Skeletal muscle cell (primary cell): ENCODE measurements at places on chromosomes 16 and 17.

GRCh38 chr17:40493697-40494096 lies 7.7 kb downstream of the TNS4 start:
- no peak for DNase-seq

- no peak for DNase-seq
Measured at GRCh38 chr16:4272114-4272956, 488 bp downstream of the TFAP4 start.

- DNase-seq: no peak
Measured at GRCh38 chr16:48041981-48042421, 113.8 kb downstream of the ABCC12 start.

DNA sequence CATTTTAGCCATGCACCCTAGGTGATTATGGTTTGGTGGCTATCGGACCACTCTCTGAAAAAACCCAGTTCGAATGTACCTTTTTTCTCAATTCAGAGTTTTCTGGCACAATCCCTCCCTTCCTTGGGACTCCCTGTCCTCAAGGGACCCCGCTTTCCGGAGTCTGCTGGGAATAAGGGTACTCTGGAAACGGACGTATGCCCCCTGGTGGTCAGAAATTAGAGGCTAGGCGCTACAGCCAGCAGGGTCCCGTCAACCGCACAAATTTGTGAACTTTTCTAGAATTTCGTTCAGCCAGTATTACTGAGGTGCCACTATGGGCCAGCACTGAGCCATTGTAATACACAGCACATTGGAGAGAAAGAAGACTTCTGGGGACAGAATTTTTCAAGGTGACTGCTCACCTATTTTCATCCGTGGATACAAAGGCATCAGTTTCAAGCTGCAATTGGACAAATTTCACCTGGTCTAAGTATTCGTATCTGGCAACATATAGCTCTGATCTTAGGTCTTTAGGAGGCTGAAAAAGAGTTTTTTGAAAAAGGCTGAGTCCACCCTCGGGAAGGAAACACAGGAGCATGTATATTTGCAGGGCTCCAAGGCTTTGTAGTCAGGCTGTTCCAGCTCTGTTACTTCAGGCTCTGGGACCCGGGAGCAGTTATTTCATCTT lies 27.1 kb upstream of the CRYBA1 start:
- peak; percentile 36 for DNase-seq

DNA sequence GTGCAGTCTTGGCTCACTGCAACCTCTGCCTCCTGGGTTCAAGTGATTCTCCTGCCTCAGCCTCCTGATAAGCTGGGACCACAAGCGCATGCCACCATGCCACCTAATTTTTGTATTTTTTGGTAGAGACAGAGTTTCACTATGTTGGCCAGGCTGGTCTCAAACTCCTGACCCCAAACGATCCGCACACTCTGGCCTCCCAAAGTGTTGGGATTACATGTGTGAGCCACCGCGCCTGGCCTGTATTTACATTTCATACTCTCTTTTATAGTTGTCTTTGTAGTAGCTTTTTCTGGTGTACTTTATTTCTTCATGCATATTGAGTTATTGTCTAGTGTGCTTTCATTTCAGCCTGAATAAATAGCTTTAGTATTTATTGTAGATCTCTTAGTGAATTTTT lies 10.1 kb upstream of the ADORA2B start:
- DNase-seq: no peak

DNA sequence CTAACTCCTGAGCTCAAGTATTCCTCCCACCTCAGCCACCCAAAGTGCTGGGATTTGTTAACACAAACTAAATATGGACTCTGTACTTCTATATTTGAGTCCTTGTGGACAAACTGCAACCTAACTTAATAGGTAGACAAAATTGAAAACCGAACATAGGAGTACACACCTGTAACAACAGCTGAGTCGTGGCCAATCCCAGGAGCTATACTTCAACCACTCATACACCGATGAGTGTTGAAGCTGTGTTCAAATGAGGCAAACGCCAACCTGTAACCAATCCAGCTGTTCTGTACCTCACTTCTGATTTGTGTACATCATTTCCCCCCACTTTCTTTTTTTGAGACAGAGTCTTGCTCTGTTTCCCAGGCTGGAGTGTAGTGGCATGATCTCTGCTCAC lies 471.5 kb upstream of the C16orf82 start:
- DNase-seq: no peak

DNA sequence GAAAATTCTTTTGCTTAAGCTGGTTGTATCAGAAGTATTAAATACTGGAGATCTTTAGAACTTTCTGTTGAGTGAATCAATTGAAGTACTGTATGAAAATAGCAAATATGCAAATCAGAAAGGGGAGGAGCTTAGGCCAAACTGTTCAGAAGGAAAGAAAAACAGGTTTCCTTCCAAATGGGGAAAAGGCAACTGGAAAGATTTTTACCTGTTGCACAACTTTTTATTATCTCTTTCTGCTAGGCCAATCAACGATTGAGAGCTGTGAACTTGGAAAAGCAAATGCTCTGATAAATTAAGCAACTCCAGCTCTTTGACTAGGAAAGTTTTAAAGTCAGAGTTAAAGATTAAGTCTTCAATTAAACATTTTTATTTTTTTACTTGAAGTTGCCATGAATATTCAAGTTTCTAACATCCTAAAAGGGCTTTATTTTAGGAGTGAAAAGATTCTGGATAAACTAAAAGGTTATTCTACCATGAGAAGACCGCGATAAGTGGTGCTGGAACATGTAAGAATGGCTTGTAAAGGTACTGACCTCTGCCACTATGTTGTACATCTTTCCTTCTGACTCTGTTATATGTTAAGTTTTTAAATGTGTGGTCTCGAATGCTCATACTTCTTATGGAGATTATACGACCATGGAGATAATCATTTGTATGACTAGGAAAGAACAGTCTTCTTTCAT lies 16.5 kb downstream of the DCUN1D3 start:
- no peak for DNase-seq
